ENCODE measurements at places on chromosomes 5 and 9.

GRCh38 chr9:16594787-16595186 lies 275.7 kb downstream of the BNC2 start:
- H3K27ac ChIP-seq = no peak overlapping the region
- H3K27me3 ChIP-seq = no peaks in the 10 kb centered on the region
- no peaks in the 10 kb centered on the region for H3K36me3 ChIP-seq
- H3K4me1 ChIP-seq = no peaks in the 10 kb centered on the region

DNA sequence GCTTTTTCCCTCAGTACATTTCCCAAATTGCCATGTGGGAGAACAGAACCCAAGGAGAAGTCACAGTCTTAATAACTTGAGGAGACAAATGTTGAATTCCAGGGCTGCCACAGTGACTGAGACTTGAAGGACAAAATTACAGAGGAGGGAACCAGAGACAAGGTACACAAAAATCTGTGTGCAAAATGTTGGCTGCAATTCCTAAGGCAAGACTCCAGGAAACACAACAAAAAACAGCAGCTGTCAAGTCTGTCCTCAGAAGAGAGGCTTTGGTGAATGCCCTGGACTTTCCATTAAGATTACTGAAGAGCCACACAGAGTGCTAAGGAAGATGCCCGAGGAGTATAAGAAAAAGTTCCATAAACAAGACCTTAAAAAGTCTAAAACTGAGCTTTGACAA lies 21.1 kb downstream of the AP3B1 start:
- no peak overlapping the region for H3K4me3 ChIP-seq
- H3K36me3 ChIP-seq = peaks cover 16% of the 10 kb centered on the region
- peaks cover 6% of the 10 kb centered on the region for H3K4me1 ChIP-seq
- no peaks in the 10 kb centered on the region for H3K27me3 ChIP-seq

DNA sequence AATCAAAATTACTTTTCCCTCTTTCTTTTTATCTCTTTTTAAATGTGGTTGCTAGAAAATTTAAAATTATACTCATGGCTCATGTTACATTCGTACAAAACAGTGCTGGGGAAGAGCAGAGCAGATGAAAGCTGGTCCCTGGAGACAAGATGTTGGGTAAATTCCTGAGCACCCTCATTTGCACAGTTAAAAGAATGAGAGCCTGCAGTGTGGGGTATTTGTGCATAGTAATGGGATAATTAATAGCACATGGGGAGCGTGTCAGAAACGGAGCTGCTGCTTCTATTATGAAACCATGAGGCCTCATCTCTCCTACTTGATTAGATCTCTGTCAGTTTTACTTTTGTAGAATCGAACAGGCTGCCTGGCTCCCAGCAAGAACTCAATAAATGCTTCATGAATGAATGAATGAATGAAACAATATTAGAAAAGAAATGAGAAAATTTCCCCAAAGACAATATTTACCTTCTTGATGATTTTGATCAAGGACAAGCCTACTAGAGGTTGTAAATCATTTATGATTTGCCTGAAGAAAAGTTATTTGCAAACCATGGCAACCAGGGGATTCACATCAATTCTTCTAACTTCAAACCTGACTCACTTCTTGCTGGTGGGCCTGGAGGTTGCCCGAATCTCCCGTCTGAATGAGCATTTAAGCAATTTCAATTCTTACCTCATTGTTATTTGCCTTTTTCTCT lies 177.2 kb upstream of the TUT7 start:
- no peaks in the 10 kb centered on the region for H3K27me3 ChIP-seq
- H3K27ac ChIP-seq = no peak overlapping the region
- H3K4me3 ChIP-seq = no peak overlapping the region
- H3K4me1 ChIP-seq = no peaks in the 10 kb centered on the region
- DNase-seq = no peak

- H3K27ac ChIP-seq = no peak overlapping the region
- no peak overlapping the region for H3K4me3 ChIP-seq
- DNase-seq = no peak
- H3K27me3 ChIP-seq = peaks cover 15% of the 10 kb centered on the region
- H3K4me1 ChIP-seq = no peaks in the 10 kb centered on the region
Observed at GRCh38 chr9:90830977-90831376, 29.4 kb downstream of the SYK start.

DNA sequence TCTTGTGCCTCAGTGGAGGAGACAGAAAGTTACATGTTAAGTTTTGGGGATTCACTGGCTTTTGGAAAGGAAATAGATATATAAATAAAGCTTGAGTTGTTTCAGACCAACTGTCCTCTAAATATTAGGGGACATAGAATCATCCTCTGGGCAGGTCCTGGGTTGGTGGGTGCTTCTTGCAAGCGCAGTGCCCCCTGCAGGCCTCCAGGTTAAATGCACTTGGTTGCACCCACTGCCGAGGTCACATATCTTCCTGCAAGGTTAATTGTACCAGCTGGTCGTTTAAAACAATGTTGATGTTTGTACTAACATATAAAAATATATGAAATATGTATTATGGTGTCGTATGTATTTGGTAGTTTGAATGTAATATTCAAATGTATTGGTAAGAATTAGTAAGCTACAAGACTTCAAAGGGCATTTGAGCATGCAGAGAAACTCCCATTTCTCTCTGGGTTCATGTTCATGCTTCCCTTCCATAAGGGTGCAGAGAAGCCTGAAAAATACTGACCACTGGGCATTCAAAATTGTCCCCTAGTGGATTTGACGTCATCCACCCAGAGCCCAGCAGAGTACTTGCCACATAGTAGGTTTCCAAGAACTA lies 87.0 kb downstream of the ZNF618 start:
- no peak overlapping the region for H3K4me3 ChIP-seq
- H3K4me1 ChIP-seq = no peaks in the 10 kb centered on the region
- H3K27me3 ChIP-seq = no peaks in the 10 kb centered on the region

DNA sequence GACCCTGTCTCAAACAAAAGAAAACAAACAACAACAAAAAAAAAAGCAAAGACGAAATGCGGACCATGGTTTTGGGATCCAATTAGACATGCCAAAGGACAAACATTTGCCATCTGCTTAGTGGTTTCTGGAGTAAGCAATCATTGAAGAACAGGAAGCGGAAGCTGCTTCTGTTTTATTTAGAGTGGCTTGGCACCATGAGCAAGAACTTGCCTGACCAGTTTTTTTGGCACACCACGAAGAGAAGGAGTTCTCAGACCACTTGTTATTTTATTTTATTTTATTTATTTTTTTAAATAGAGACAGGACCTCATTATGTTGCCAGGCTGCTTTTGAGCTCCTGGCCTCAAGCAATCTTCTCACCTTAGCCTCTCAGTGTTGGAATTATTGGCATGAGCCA lies 17.0 kb downstream of the BTF3 start:
- no peak overlapping the region for H3K4me3 ChIP-seq
- H3K4me1 ChIP-seq = peaks cover 7% of the 10 kb centered on the region
- H3K36me3 ChIP-seq = no peaks in the 10 kb centered on the region

- DNase-seq = peak; percentile 22
- H3K36me3 ChIP-seq = peaks cover 15% of the 10 kb centered on the region
- peaks cover 11% of the 10 kb centered on the region for H3K27me3 ChIP-seq
Observed at GRCh38 chr5:42948961-42949347, 91.2 kb downstream of the ANXA2R start.

DNA sequence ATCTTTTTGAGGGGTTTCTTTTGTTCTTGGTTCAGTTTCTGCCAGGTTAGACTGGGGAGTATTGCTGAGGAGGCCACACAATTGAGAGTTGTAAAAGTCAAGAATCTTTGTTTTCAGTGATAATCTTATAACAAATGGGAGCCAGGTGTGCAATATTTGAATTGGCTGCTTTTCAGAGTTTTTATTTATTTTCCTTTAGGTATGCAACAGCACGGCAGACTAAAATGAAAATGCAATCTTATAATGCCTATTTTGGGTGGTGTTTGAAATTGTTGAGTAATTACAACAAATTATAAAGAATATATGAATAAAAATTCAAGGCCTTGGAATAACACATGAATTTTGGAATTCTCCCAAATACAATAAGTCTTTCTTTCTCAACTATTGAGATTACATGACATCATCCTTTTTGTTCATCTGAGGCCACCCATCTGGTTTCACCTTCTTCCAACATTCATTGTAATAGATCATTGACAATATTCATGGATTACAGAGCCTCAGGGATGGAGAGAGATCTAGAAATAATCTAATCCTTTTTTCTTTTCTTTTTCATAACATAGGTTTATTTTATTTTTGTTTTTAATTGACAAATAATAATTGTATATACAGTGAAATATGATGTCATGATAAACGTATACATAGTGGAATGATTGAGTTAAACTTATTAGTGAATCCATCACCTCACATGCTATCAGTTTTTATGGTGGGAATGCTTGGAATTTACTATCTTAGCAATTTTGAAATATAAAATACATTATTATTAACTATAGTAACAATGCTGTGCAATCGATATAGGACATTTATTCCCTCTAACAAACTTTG lies 1061.0 kb downstream of the NR2F1-AS1 start:
- H3K4me3 ChIP-seq = no peak overlapping the region
- H3K27me3 ChIP-seq = no peaks in the 10 kb centered on the region
- no peaks in the 10 kb centered on the region for H3K4me1 ChIP-seq
- no peaks in the 10 kb centered on the region for H3K36me3 ChIP-seq
- H3K27ac ChIP-seq = no peak overlapping the region

GRCh38 chr5:154260224-154260927 lies 69.8 kb downstream of the GALNT10 start:
- no peaks in the 10 kb centered on the region for H3K36me3 ChIP-seq
- H3K4me1 ChIP-seq = peaks cover 6% of the 10 kb centered on the region
- H3K27ac ChIP-seq = no peak overlapping the region
- no peaks in the 10 kb centered on the region for H3K27me3 ChIP-seq
- no peak overlapping the region for H3K4me3 ChIP-seq
- DNase-seq = no peak

GRCh38 chr9:14341437-14342122 lies 27.6 kb upstream of the NFIB start:
- no peak overlapping the region for H3K4me3 ChIP-seq
- DNase-seq = no peak
- peaks cover 8% of the 10 kb centered on the region for H3K27me3 ChIP-seq
- H3K4me1 ChIP-seq = no peaks in the 10 kb centered on the region
- no peaks in the 10 kb centered on the region for H3K36me3 ChIP-seq

DNA sequence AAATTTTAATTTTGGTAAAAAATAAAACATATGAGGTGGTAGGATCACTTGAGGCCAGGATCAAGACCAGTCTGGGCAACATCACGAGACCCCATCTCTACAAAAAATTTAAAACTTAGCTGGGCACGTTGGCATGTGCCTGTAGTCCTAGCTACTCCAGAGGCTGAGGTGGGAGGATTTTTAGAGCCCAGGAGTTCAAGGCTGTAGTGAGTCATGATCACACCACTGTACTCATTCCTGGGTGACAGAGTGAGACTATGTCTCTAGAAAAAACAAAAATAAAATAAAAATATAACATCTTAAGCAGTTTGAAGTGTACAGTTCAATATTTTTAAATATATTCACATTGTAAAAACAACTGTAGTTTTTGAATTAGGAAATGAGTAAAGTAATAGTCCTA lies 108.3 kb downstream of the SMIM15 start:
- no peak for DNase-seq
- no peak overlapping the region for H3K27ac ChIP-seq
- no peaks in the 10 kb centered on the region for H3K36me3 ChIP-seq
- H3K4me3 ChIP-seq = no peak overlapping the region

GRCh38 chr5:135304352-135305221 lies 94.4 kb downstream of the MACROH2A1 start:
- no peaks in the 10 kb centered on the region for H3K36me3 ChIP-seq
- peaks cover 31% of the 10 kb centered on the region for H3K27me3 ChIP-seq
- DNase-seq = no peak
- no peak overlapping the region for H3K4me3 ChIP-seq
- H3K4me1 ChIP-seq = peaks cover 18% of the 10 kb centered on the region

DNA sequence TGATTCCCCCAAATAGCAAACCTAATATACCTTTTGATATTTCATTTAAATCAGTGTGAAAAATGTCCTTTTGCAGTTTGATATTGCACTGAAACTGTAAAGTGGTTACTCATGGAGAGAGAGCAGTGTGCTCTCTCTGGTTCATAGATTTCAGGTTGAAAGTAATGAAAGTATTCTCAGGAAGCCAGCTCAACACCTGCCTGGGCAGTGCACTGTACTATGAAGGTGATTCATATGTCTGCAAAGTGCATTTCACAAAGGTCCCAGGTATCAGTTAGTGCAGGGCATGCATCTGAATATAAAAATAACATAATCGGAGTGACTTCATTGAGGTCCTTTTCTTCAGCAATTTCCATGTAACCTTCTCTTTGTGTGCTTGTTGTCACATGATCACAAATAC lies 274.3 kb downstream of the CDH18 start:
- H3K27ac ChIP-seq = no peak overlapping the region
- no peak for DNase-seq
- no peaks in the 10 kb centered on the region for H3K36me3 ChIP-seq
- no peaks in the 10 kb centered on the region for H3K4me1 ChIP-seq
- H3K4me3 ChIP-seq = no peak overlapping the region
- H3K27me3 ChIP-seq = no peaks in the 10 kb centered on the region

GRCh38 chr5:173858021-173858669 lies 30.0 kb upstream of the CPEB4 start:
- no peak overlapping the region for H3K27ac ChIP-seq
- peaks cover 5% of the 10 kb centered on the region for H3K27me3 ChIP-seq
- peaks cover 4% of the 10 kb centered on the region for H3K4me1 ChIP-seq
- no peaks in the 10 kb centered on the region for H3K36me3 ChIP-seq
- H3K4me3 ChIP-seq = no peak overlapping the region
- DNase-seq = no peak

DNA sequence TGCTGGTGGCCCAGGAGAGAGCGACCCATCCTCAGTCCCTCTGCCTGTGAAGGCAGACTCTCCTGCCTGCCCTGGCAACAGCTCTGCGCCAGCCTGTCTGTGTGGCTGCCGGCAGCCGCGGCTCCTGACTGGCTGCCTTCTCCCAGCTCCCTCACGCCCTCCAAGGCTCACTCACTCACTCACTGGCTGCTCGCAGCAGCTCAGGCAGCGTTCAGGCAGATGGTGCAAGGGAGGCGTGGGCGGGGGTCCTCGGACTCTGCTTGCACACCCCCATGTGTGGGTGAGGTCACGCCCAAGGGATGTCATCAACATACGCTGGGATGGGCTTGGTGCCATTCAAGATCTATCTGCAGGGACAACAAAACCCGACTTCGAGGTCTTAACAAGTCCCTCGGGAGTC lies 66.7 kb downstream of the DAB2IP start:
- no peak overlapping the region for H3K27ac ChIP-seq
- H3K4me3 ChIP-seq = no peak overlapping the region
- H3K4me1 ChIP-seq = no peaks in the 10 kb centered on the region
- no peaks in the 10 kb centered on the region for H3K27me3 ChIP-seq

DNA sequence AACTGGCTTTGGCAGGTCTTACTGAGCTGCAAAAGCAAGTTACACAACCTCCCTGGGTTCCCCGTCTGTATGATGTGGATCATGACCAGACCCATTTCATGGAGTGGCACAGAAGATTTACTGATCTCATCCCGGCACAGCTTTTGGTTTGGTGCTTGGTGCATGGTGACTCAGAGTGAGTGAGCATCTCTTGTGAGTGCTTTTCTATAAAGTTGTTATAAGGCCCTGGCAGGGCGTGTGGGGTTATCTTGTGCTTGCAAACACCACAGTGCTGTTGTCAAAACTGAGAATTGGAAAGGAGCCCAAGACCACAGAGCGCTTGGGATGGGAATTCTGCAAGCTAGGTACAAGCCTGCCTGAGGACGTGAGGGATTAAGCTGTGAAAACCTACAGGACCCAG lies 425.2 kb downstream of the GADD45G start:
- H3K36me3 ChIP-seq = no peaks in the 10 kb centered on the region
- DNase-seq = no peak
- no peak overlapping the region for H3K27ac ChIP-seq
- H3K27me3 ChIP-seq = peaks cover 21% of the 10 kb centered on the region

- no peaks in the 10 kb centered on the region for H3K36me3 ChIP-seq
- no peak for DNase-seq
- H3K4me3 ChIP-seq = no peak overlapping the region
- no peak overlapping the region for H3K27ac ChIP-seq
- H3K4me1 ChIP-seq = no peaks in the 10 kb centered on the region
Observed at GRCh38 chr5:169121630-169122420, 179.1 kb downstream of the SLIT3 start.
